ENCODE measurements at places on chromosomes 3 and 15.

GRCh38 chr15:70474471-70475406 is 288.6 kb downstream of the UACA start:
- peak; percentile 25 for DNase-seq

DNA sequence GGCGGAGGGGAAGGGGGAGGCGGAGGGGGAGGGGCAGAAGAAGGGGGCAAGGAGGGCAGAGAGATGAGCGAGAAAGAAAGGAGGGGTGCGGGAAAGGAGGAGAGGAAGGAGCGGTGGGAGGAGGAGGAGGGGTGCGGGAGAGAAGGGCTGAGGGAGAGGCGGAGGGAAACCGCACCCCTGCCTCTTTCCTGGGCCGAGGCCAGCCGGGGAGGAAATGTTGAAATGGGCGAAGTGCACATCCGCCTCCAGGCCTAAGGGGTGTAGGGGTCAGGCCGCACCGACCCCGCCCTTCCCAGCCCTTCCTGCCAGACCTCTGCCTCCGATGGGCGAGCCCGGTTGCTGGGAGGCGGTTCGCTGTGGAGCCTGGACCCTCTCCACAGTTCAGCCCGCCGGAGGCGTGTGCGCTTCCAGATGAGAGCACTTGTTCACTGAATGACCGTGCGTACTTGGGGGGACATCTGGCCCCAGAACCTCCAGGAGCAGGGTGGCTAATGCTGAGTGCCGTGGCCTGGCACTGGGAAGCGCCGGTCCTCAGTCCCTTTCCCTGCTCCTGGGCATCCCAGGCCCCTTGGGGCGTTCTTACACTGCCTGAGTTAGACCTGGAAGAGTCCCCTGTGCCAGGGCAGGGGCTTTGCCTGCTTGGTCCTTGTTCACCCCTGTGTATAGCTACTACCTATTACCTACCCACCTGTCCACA is 110.3 kb upstream of the KLF13 start:
- DNase-seq: no peak

GRCh38 chr15:60462027-60462426 is 16.9 kb downstream of the ICE2 start:
- DNase-seq: no peak

DNA sequence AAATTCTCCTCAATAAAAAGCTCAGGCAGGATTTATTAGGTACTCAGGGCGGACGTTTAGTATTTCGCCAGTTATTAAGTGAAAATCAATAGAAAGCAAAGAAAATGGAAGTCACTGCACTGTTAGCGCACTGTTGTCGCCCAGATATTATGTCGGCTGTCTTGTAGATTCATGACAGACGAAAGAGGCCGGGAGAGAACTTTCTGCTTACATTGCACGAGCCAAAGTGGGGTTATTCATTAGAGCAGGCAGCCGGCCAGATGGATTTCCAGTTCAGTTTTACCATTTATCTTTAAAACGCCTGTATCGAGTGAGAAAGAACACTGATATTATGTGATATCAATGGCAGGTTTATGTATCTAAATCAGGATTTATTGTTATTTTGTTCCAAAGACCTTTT is 866.0 kb upstream of the NR2F2 start:
- no peak for DNase-seq

DNA sequence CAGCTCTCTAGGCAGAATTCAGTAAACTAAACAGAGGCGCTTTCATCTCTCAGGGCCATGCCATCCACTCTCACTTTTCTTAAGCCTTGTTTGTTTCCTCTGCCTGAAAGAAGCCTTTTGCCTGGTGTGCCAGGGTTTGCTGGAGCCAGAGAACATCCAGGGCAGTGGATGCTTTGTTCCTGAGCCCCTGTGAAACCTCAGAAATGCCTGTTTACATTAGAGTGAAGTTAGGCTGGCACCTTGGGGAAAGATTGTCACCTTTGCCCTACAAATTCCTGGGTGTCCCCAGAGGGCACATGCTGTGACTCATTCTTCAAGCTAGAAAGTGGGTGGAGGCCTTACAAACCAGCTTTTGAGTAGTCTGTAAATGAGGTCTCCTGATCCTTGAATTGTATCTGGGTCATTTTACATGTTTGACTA is 10.7 kb upstream of the TRAK1 start:
- no peak for DNase-seq

- DNase-seq: no peak
These were observed 3.3 kb upstream of the CNTN3 start for GRCh38 chr3:74617776-74618175.

GRCh38 chr3:135197246-135197645 is 402.2 kb downstream of the EPHB1 start:
- DNase-seq: no peak

- peak; percentile 21 for DNase-seq
These were observed 32.2 kb upstream of the BCL6 start for GRCh38 chr3:187777331-187777941.

- DNase-seq: no peak
These were observed 43.4 kb downstream of the FAM174B start for GRCh38 chr15:92611995-92612745.

DNA sequence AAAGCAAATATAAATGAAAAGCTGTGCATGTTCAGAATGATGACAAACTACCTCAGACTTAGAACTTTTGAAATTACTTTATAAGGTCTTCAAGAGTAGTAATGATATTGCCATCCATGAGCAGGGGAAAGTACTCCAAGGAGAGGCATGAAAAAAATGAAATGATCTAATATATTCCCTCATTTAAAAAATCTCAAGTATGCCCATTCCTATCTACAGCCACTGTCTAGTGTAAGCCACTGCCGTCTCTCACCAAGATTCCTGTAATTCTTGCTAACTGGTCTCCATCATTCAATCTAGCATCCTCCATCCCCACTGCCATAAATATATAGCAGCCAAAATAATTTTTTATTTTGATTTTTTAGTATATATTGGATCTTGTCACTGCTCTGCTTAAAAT is 258.8 kb downstream of the PLOD2 start:
- DNase-seq: no peak

DNA sequence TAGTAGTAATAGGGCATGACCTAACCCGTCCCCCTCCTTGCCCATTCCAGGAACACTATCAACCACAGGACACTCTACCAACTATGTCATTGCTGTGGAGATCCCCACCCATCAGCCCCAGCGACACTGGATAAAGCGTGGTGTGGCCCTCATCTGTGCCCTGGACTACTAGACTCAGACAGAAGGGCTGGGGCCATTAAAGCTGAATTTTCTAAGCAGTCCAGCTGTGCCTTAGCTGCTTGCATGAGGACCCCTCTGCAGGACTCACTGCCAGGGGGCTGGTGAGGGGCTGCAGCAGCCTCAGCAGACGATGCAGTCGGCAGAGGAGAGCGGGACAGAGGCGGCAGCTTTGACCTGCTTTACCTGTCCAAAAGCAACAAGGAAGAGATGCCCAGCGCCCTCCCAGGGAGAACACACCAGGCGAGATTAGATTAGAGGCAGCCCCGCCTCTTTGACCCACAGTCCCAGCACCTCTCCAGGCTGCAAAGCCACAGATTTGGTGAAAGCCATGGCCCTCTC is 44.6 kb downstream of the SEMA3G start:
- no peak for DNase-seq

GRCh38 chr3:41202834-41203345 is 3.6 kb downstream of the CTNNB1 start:
- no peak for DNase-seq

DNA sequence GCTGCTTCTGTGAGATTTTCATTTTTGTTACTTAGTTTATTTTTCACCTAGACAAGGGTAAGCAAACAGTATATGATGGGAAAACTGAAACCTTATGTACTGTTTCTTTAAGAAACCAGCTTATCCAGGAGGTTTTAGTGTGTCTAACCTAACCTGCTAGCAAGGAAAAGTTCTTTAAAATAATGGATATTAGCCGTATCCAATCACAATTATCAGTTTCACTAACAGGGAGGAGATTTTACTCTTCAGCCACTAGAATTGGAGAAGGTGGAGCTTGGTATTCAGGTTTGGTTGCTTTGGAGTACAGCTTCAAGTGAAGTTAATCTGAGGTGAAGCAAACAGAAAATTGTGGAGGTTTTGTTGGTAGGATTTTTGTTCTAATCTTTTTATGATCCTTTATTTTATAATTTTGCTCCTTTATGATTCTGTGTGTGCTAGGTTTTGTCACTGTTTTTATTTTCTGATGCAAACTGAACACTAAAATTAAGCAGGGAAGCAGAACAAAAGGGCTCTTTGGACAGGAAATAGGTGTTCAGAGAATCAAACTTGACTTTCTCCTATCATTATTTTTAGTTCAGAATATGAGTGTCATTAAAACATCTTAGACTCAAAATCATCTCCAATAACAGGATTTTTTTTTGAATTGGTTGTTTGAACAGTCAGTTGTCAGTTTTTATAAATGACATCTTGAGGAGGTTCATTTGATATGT is 13.0 kb downstream of the ZFAND6 start:
- DNase-seq: no peak

DNA sequence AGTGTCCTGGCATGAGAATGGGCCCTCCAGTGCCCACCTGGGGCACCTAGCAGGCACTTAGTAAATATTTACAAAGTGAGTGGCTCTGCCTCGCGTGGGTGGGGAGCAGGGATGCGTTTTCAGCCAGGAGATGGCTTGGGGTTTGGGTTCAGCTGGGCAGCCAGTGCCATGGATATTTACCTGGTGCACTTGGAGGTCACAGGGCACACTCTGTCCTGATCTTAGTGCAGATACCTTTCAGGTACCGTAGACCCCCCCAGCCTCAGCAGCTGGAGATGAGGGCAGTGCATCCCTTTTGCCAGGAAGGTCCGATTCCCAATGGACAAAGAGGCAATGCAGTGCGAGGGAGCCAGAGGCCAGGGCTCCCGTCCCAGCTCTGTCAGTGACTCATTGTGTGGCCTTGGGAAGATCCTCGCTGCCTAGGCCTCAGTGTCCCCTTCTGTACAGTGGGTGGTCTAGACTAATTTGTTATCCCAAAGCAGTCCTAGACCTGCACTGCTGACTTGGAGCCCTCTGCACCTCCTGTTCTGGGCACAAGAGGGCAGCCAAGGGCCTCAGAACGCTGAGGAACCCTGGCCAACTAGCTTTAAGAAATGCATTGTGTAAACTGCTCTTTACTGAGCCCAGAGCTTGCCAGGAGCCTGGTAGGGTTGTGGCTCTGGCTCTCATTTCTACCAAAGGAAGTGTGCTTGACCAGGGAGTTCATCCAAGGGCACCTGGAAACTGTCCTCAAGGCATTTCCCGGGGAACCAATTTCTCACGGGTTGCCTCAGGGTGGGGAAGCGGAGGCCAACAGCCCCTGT is 16.0 kb downstream of the HDAC11 start:
- DNase-seq: peak; percentile 40

- DNase-seq: no peak
These were observed 88.9 kb downstream of the ADAMTS17 start for GRCh38 chr15:100252779-100253417.

- no peak for DNase-seq
These were observed 45.7 kb upstream of the PTX3 start for GRCh38 chr3:157390713-157391515.

GRCh38 chr3:172194702-172195406 is 155.5 kb downstream of the FNDC3B start:
- no peak for DNase-seq

GRCh38 chr15:62644889-62645742 is 397.4 kb upstream of the TPM1 start:
- DNase-seq: no peak

GRCh38 chr3:161866176-161866575 is 369.6 kb downstream of the OTOL1 start:
- DNase-seq: no peak

DNA sequence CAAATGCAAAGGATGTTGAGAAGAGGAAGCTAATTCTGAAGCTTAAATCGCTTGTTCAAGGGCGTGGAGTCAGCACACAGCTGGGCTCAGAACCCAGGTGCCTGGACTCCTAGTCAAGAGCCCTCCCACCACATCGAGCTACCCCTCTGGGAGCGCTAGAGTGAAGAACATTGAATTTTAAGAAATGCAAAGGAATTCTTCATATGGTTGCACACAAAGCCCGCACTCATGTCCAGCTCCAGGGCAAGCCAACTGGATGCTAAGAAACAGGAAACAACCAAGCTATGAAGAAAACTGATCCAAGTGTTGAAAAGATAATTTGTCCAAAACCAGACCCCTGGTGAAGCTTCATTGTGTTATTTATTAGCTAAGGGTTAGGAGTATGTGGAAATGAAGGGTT is 122.3 kb downstream of the ALDH1A2 start:
- no peak for DNase-seq

DNA sequence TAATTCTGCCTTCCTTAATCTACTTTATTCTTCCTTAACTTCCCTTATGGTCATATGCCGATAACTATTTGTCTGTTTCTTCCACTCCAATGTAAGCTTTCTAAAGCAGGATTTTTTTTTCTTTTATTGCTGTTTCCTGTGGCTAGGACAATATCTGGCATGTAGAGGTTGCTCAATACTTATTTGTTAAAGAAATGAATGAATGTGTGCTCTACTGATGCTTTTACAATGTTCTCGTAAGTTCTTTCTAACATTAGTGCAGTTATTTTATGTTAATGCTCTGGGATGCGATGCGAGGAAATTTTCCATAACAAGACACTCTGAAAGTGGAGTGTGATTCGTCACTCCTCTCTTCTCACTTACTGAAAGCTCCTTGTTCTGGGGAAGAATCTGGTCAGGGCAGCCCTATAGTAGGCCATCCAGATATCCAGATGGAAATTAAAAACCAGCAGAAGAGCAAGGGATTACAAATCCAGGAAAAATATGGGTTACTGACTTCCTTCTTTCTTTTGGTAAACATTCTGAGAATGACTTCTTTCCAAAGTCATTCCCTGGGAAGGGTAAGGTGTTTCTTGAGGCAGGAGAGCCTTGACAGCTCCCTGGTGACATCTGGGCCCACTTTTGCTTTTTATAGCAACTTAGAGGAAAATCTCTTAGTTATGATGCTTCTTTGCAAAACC is 420.4 kb downstream of the PDCD6IP start:
- DNase-seq: no peak

- DNase-seq: no peak
These were observed 5.1 kb upstream of the SLC22A13 start for GRCh38 chr3:38260474-38260873.

- DNase-seq: no peak
These were observed 7.5 kb downstream of the TMEM40 start for GRCh38 chr3:12751571-12751970.

- DNase-seq: no peak
These were observed 36.3 kb downstream of the KNL1 start for GRCh38 chr15:40630313-40630712.

DNA sequence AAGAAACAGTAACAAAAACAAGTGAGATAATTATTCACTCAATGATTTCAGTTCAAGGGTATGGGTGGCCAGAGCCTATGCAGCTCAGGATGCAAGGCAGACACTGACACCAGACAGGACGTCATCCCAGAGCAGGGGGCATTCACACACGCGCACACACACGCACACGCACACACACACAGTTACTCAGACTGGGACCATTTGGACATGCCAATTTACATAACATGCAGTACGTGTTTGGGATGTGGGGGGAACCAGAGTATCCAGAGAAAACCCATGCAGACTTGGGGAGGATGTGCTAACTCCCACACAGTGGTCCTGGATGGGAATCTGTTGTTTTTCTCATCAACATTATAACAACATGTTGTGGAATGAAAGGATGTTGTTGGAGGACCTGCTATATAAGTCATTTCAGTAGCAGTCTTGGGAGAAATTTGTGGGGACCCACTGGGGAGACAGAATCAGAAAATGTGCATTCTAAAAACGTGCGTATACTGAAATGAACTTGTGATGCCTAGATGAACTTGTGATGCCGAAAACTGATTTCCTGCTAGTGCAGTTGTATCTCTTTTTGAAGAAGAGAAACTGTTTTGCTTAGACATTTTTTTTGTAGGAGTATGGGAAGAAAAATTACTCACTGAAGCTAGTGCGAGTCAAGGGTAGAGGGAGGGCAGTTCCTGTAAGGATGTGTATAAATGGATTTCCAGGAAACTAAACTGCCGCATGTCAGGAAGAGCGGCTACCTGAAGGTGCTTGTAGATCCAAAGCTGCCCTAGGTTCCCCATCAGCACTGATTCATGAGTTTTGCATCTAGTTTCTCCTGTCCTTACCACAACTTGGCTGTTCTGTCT is 25.2 kb downstream of the CD200 start:
- no peak for DNase-seq
